Esophagus squamous epithelium (tissue), 5 donors: ENCODE measurements at places on chromosomes 2 and 18. TPM values are rescaled to one million over a fixed set of nuclear protein-coding genes. Genes with fewer than 3 reads are reported as not detected.

SATB2 gene
- 0.91 TPM for total RNA-seq

- no peaks in the 10 kb centered on the region for H3K36me3 ChIP-seq
- no peak overlapping the region for H3K27ac ChIP-seq
- no peaks in the 10 kb centered on the region for H3K27me3 ChIP-seq
- no peak overlapping the region for H3K4me3 ChIP-seq
- H3K4me1 ChIP-seq = peaks cover 4% of the 10 kb centered on the region
Measured at GRCh38 chr2:19720306-19720705, 181.5 kb downstream of the TTC32 start.

BOLL gene
- not detected for total RNA-seq

GRCh38 chr2:57828221-57828620, 218.4 kb upstream of the VRK2 start:
- DNase-seq = no peak
- no peak overlapping the region for H3K27ac ChIP-seq
- H3K36me3 ChIP-seq = no peaks in the 10 kb centered on the region
- H3K27me3 ChIP-seq = no peaks in the 10 kb centered on the region

DNA sequence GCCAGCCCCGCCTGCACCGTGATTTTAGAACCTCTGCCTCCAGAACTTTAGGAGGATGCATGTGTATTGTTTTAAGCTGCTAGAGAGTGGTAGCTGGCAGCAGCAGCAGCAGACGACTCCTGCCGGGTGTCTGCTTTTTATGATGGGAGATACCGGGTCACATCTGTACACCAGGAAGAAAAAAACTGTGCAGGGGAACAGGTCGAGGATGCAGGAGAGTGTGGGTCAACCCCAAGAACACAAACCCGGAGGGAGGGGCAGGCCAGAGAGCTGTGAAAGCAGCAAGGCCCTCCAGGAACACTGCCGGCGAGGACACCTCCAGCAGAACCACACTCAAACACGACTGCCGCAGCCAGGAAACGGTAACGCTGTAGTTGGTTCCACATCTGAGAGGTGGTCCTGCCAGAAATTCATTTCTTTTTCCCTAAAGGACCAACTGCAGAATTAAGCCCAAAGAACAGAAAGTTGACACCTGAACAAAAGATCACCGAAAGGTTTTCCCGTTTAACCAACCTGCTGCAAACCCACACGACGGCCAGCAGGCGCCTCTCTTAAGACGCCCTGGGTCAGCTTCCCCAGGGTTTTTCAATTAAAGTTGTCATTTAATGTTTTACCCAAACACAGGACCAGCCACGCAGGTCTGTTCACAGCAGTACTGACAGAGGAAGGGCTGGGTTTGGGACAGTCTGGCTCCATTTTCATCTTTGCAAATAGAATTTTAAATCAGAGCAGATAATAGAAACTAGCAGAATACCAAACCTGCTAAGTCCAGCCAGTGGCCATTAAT, 60.5 kb downstream of the NDUFA10 start:
- no peak for DNase-seq
- H3K4me1 ChIP-seq = no peaks in the 10 kb centered on the region
- H3K27me3 ChIP-seq = no peaks in the 10 kb centered on the region
- no peak overlapping the region for H3K4me3 ChIP-seq

GRCh38 chr2:237326266-237327171, 87.4 kb downstream of the COL6A3 start:
- H3K27me3 ChIP-seq = peaks cover 4% of the 10 kb centered on the region
- H3K27ac ChIP-seq = peak overlapping the region; percentile 86
- H3K4me3 ChIP-seq = no peak overlapping the region
- no peak for DNase-seq
- H3K4me1 ChIP-seq = no peaks in the 10 kb centered on the region

CNDP1 gene
- not detected for total RNA-seq

DNA sequence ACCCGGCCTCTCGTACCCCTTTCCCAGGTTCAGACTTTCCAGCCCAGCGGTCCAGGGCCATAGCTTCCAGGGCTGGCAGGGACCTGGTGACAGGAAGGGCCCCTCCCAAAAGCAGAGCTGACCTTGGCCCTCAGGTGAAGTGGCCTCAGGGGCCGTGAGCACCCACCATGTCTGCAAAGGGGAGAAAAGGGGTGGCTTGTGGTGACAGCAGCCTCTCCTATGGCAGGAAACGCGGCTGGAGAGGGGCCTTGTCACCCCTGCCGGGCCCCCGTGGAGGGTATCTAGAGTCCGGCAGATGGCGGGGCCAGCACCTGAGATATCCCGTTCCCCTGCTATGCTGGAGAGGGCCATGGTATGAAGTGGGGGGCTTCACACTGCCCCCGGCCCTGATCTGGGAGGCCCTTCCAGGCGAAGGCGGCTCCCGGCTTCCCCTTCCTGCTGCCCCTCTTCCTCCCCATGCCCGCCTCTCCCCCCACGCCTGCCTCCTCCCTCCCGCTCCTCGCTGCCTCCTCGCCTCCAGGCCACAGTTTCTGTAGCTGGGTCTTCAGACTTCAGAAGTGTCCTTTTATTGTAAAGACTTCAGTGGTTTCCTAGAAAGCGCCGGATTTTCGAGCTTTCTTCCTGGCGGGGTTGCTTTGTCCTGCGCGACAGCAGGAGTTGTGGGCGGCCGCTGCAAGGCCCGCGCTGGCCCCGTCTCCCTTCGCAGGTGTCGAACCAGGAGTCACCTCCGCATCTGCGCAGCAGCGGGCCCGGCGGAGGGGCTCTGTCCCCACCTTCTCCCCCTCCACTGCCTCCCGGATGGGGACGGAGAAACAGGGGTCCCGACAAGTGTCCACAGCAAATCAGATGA, 240.5 kb upstream of the MYT1L start:
- no peak overlapping the region for H3K27ac ChIP-seq
- no peaks in the 10 kb centered on the region for H3K27me3 ChIP-seq
- H3K4me1 ChIP-seq = no peaks in the 10 kb centered on the region
- DNase-seq = no peak

- H3K4me1 ChIP-seq = no peaks in the 10 kb centered on the region
- no peak overlapping the region for H3K4me3 ChIP-seq
- no peaks in the 10 kb centered on the region for H3K36me3 ChIP-seq
- H3K27ac ChIP-seq = no peak overlapping the region
Measured at GRCh38 chr2:217588266-217588665, 414.5 kb downstream of the TNS1 start.

DNA sequence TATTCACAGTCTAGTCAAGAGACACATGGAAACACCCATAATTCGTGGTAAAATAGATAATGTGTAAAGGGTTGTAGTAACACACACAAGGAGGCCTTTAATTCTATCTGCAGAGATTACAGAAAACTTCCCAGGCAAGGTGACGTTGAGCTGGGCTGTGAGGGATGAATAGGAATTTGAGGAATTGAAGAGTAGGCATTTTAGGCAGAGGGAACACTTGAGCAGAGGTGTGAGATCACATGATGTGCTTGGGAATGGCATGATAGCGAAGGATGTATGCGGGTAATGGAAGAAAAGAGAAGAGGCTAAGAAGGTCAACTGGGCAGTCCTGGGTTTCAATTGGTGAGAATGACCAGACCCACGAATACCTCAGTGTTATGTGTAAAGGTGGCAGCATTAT, 20.2 kb downstream of the DRC1 start:
- no peaks in the 10 kb centered on the region for H3K27me3 ChIP-seq
- no peaks in the 10 kb centered on the region for H3K36me3 ChIP-seq
- no peak overlapping the region for H3K27ac ChIP-seq
- no peak for DNase-seq
